Activated CD8-positive, alpha-beta memory T cell treated with anti-CD3 and anti-CD28 coated beads for 1 hour (primary cell): ENCODE measurements at places on chromosomes 6 and 20.

DNA sequence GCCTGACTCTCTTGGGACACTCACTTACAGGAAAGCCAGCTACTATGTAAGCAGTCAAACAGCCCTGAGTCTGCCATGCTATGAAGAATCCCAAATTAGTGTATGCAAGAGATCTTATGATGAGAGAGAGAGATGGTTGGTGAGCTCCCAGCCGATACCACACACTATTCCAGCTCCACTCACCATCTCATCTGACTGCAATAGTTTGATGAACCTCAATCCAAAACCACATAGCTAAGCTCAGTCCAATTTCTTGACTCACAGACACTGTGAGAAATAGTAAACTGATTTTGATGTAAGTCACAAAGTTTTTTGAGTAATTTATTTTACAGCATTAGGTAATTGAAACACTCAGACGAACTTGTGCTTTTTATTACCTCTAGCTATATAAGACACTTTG, 441.4 kb downstream of the COL12A1 start:
- DNase-seq, result no peak

DNA sequence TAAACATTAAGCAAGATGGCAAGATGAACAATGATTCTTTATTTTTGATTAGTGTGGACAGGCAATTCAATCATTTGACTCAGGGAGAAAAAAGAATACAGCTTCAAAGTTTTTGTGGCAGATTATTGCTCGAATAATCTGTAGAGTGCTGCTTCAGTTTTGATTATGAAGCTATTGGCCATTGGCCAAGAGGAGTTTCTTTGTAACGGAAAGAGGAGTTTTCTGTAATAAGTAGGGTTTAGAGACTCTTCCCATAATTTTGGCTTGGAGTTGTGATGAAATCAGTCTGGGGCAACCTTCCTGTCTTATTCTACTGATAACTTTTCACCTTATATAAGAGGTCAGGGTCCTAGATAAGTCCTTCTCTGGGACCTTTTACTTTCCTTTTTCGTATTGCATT, 256.7 kb upstream of the RAB32 start:
- no peak for DNase-seq

GRCh38 chr6:45959534-45960145, 56.0 kb downstream of the CLIC5 start:
- no peak for DNase-seq

DNA sequence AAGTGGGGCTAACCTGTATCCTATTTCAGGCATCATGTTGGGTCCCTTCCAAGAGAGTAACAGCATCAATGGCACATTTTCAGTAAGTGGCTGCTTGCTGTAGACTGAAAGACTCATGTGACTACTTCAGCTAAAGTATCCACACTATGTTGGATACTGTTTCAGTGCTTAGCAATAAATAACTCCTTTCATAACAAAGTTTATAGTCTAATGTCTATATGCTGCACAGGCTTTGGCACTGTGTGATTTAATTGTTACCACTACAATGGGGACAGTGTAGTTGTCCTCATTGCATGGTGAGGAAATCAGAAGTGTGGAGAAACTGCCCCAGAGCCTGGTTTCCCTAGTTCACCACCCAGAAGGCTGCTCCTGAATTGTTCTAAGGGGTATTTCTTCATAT, 318.0 kb upstream of the PTCHD4 start:
- DNase-seq, result no peak

GRCh38 chr6:31901415-31901952, 402 bp downstream of the ZBTB12 start:
- peak; percentile 48 for DNase-seq

DNA sequence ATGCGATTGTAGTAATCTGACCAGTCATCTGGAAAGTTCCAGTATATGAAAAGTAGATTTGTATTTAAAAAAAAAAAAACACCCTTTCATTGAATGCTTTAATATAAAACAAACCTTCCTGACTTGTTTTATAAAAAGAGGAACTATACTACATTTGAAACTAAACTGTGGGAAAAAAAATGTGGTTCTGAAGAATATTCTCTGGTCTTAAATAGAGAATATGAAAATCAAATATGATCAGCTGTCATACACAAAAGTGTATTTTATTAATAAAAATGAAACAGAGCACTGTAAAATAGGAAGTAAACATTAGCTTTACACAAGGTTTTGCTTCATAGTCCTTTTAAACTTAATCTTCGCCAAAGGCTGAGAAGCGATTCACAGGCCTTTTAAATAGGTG, 25.3 kb upstream of the CD83 start:
- no peak for DNase-seq

GRCh38 chr6:41557335-41557734, 11.2 kb downstream of the FOXP4 start:
- no peak for DNase-seq

DNA sequence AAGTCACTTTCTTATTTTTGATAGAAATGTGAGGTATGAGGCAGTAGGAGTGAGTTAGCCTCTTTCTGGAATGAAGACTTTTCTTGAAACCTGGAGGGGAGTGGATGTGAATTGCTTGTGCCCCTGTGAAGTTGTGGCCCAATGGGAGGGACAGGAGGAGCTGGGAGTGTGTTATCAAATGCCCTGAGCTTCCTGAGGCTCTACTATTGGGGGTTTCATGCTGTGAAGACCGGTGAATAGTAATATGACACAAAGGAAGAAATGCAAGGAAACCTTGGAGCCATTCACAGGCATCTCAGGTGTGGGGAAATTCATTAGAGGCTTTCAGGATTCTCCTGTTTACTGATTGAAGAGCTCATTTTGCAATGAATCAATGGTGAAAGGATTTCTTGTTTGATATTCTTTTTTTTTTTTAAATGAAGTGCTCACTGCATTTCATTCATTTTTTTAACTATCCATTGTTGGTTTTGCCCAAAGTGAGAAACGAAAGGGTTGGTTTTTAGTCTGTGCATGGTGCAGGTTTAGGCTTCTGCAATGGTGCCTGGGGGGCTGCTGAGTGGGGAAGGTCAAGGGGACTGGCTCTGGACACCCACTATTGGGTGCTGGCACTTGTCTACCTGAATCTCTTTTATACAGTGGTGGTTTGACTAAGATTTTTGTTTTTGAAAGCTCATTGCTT, 8.2 kb downstream of the RNF144B start:
- DNase-seq, result no peak

- no peak for DNase-seq
Measured at GRCh38 chr20:61546641-61547040, 294.6 kb downstream of the CDH4 start.

DNA sequence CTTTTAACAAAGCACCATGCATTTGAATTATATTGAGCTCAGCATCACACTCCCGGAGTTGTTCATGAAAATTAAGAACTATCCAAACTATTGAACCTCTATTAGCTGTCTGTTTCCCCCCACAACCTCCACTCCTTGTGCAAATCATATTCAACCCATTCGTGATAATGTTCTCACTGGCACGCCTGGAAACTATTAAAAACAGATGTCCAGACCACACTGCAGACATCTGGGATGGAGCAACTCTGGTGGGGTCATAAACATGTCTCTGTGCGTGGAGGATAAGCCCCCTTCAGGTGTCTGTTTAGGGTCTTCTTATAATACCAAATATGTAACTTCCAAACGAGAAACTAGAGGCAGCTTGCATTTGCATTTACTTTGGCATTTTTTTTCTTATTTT, 193.7 kb downstream of the TFAP2A start:
- DNase-seq, result no peak

DNA sequence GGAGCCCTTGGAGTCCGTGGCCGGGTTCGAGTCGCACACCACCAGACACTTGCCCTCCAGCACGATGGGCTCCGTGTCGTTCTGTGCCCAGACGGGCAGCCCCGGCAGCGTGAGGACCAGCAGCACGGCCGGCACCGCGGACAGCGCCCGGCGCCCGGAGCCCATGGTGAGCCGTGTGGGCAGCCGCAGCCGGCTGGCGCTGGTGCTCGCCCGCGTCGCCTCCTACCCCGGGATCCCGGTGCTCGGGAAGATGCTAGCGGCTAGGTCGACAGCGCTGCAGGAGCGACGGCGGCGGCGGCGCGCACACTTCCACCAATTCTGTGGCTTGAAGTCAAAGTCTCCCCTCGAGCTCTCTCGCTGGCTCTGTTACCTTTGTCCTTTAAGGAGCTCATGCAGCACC, 1.3 kb downstream of the CBLN4 start:
- no peak for DNase-seq

DNA sequence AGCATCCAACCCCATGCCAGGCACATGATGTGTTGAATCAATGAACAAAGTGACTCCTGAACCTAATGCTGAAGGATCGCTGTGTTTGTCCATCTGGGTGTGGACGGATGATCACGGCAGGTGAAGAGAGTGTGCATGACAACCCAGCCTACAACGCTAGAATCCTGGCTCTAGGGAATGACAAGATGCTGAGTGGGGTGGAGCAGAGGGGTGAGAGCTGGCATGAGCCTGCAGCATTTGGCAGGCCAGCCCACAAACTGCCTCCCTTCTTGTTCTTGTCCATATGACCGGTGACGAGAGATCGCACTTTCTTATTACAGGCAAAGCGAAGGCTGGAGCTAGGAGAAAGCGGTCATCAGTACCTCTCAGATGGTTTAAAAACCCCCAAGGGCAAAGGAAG, 54.7 kb upstream of the CDKAL1 start:
- no peak for DNase-seq

DNA sequence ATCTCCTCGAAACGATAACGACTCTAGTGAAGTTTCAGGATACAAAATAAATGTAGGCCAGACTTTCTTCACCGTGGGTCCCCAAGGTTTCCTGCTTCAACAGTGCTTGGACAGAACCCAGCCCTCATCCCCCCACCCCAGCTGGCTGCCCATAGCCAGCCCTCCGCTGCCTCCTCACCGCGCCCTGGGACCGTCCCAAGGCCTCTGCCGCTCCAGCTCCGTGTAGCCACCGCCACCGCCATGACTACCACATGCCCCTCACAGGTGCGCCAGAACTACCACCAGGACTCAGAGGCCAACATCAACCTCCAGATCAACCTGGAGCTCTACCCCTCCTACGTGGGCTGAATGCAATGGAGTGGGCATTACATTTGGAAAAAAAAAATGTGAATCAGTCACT, 42.2 kb upstream of the KIAA1586 start:
- no peak for DNase-seq
